ENCODE measurements at places on chromosomes 4 and X.
A peak's percentile ranks its signal among the peaks of the same experiment; 100 is the strongest.

- DNase-seq = no peak
Measured at GRCh38 chr4:115058533-115058932, 54.9 kb downstream of the NDST4 start.

DNA sequence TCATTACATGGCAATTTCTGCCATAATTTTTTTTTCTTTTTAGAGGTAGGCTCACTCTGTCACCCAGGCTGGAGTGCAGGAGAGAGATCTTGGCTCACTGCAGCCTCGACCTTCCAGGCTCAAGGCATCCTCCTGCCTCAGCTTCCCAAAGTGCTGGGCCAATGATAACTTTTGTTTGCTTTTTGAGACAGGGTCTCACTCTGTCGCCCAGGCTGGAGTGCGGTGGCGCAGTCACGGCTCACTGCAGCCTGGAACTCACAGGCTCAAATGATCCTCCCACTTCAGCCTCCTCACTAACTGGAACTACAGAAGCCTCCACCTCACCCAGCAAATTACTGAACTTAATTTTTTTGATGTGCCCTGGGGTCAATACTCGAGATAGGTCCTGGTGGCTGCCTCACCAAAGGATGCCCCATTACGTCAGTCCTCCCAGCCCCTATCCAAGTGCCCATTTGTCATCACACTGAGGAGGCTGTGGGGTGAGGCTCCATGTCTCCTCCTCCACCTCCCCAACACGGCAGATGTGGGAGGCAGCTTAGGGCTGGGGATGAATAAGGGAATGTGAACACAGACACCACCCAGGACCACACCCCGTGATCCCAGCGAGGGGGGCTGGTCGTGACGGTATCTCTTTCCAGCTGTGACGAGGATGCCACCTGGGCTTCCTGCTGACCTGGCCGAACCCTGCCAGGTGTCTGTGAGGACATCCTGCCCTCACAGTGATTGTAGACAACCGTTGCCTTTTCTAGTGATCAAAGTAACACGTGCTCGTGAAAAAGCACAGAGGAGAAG lies 12.4 kb upstream of the NKX1-1 start:
- DNase-seq = no peak

- DNase-seq = no peak
Measured at GRCh38 chrX:47648376-47648775, 2.0 kb downstream of the ELK1 start.

DNA sequence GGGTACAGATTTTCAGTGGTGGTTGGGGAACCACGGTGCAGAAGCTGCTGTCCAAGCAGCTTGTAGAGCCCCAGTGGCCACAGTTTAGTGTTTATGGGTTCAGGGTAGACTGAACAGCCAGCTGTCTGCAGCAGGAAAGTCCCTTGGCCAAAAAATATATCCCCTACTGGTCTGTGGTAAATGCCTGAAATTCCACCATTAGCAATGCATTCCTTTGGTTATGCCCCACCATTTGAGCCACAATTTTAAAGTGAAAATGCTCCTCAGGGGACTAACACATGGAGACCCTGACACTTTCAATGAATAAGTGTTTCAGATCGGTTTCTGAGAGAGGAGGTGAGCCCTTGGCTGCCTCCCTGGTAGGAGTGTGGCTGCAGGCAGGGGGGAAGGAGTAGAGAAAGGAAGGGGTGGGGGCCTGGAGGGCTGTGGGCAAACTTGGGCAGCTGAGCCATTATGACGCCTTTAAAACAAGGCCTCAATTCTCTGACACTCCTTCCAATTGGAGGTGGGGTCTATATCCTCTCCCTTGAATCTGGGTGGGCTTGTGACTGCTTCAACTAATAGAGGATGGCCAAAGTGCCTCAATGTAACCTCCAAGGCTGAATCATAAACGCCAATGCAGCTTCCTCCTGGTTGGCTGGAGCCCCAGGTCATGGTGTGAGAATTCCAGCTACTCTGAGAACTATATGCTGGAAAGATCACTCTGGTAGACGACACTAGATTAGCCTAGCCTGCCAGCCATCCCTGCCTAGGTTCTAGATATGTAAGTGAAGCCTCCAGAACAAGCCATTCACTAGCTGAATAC lies 75.8 kb upstream of the ATP6AP2 start:
- no peak for DNase-seq

DNA sequence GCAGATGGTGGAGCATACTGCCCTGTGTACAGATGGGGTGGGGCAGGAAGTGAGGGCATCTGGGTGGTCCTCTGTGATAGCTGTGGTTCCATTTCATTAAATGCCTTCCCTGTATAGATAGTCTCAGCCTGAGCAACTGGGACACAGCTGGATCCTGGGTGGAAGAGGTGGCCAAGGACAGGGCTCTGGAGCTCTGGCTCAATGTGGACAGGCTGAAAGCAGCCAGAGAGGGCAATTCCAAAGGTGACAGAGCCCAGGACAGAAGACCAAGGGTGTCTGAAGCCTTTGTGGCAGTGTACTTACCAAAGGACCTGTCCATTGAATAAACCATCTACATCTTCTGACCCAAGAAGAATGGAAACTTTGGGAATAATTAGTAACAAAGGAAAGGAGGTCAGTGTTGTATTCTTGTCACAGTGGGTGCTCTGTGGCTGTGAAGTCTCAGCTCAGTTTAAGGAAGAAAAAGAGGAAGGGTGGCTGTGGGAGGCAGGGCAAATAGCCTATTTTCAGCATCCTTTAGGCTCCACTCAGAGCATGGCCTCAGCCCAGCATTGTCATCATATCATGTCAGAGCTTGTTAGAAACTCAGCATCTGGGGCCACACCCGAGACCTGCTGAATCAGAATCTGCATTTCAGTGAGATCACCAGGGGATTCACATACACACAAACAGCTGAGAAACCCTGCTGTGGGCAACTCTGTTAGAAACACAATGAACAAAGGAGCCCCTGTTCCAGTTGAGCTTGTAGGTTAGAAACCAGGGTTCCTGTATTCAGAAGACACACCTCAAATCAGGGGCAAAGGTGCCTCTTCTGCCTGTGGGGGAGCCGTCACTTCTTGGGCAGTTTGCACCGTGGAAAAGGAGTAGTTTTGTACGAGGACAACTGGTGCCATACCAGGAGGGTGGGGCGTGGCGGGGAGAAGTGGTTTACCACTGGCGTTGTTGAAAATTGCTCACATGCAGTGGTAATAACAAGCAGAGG lies 168.6 kb downstream of the PTTG2 start:
- DNase-seq = peak; percentile 63

GRCh38 chr4:119646347-119647071 lies 17.9 kb upstream of the PDE5A start:
- DNase-seq = no peak

- DNase-seq = no peak
Measured at GRCh38 chr4:141036786-141037185, 96.5 kb downstream of the RNF150 start.

Measured in activated T-cell treated with anti-CD3 and anti-CD28 coated beads for 48 hours (primary cell).